NCI-H2171 treated with DMSO at 0.1 percent for 48 hours (cell line): ENCODE measurements at places on chromosomes 7 and 10.

GRCh38 chr7:154919344-154920225 is 83.3 kb downstream of the PAXIP1 start:
- DNase-seq: no peak

GRCh38 chr10:93458821-93459257 is 23.3 kb downstream of the MYOF start:
- DNase-seq: no peak

DNA sequence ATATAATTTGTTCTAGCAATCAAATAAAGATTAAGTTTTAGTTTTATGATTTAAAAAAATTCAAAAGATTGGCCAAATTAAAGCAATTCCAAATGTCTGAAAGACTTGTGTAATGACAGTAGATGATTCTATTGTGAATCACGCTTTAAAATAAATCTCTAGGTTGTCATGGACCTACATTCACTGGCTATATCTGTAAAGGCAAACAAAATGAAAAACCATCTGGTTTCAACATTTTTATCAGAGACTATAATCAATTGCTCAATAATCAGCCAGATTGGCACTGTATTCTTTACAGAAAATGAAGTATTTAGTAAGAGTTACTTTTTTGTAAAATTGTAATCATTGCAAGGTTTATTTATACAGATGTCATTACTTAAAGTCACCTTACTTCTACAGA is 60.7 kb downstream of the DGKB start:
- no peak for DNase-seq

GRCh38 chr10:34834274-34834673 is 19.2 kb upstream of the PARD3 start:
- peak; percentile 52 for DNase-seq

- no peak for DNase-seq
These were observed 18.3 kb downstream of the GOT1 start for GRCh38 chr10:99412099-99412498.

- DNase-seq: no peak
These were observed 41.3 kb downstream of the ZNF467 start for GRCh38 chr7:149732111-149732561.
